ENCODE measurements at places on chromosomes 4 and X.
A peak's percentile ranks its signal among the peaks of the same experiment; 100 is the strongest.

DNA sequence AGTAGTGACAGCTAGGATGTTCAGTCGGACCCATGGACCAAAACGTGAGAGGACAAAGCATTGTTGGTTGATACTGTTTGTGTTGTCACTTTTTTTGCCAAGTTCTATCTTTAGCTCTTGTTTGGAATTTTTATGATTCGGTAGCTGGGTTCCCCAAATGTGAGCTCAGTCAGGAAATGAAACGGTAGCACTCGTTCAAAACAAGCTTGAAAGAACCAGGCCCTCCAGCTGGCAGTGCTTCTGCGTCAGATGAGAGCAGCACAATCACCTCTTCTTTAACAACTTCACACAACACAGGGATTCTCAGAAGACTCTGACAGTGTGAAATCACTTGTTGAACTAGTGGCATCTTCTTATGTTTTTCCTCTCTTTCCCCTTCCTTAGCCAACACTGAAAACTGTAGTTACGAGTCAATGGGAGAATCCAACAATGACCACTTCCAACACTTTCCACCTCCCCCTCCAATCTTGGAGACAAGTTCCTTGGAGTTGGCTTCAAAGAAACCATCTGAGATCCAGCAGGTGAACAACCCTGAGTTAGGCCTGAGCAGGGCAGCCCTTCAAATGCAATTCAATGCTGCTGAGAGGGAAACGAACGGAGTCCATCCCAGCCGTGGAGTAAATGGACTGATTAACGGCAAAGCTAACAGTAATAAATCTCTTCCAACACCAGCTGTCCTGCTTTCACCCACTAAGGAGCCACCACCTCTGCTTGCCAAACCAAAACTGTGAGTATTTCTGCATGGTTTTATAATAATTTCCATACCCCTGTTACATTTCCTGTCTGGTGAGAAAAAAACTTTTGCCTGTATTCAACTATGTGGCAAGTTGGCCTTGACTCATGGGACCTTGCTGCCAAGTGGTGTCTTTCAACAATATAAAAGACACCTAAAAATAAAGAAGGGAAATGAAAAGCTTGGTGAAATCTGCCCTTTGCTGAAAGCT lies 214.6 kb downstream of the PALLD start:
- DNase-seq = no peak

GRCh38 chr4:86367577-86367976 lies 7.7 kb upstream of the MAPK10 start:
- no peak for DNase-seq

GRCh38 chr4:7192252-7193029 lies at the start of gene SORCS2:
Gene SORCS2 (plus strand): TSS chr4:7192538.
- peak; percentile 63 for DNase-seq

GRCh38 chr4:141702472-141703182 lies 66.2 kb downstream of the IL15 start:
- no peak for DNase-seq

DNA sequence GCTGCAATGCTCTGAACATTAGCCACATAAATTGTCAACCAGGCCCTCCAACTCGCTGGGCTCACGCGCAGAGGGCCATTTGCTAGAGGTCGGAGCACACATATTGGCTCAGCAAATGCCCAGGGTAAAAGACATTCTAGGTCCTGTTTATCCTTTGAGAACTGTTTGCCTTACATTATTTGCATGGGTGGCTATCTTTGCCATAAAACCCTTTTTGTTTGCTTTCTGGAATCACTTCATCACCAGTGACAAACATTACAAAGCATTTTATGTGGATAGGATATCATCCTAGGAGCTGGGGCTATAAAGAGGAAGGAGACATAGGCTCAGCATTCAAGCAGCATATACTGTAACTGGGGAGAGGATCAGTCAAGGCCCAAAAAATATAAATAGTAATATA lies 149.2 kb upstream of the RAI2 start:
- no peak for DNase-seq

DNA sequence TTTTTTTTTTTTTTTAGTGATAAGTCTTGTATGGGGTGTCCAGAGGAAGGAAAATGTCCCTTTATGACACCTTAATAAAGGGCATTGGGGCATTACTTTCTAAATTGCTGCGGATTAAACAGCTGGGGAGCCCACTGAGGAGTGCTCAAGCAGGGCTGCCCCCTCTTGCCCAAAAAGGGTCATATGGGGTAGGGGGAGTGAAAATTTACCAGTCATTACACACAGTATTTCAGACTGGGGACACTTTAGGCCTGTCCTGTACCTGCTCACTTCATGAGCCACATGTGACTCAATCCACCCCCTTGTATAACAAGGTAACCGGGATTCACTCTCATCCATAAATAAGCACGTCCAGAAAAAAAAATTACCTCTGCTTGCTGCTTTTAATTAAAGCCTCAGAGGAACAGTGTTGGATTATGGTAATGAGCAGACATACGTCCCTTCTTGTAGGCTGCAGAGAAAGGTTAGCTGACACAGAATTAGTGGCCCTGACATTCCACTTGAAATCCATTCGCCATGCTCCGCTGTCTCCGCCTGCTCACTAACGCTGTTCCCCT lies 1.8 kb downstream of the PRDM8 start:
- no peak for DNase-seq

DNA sequence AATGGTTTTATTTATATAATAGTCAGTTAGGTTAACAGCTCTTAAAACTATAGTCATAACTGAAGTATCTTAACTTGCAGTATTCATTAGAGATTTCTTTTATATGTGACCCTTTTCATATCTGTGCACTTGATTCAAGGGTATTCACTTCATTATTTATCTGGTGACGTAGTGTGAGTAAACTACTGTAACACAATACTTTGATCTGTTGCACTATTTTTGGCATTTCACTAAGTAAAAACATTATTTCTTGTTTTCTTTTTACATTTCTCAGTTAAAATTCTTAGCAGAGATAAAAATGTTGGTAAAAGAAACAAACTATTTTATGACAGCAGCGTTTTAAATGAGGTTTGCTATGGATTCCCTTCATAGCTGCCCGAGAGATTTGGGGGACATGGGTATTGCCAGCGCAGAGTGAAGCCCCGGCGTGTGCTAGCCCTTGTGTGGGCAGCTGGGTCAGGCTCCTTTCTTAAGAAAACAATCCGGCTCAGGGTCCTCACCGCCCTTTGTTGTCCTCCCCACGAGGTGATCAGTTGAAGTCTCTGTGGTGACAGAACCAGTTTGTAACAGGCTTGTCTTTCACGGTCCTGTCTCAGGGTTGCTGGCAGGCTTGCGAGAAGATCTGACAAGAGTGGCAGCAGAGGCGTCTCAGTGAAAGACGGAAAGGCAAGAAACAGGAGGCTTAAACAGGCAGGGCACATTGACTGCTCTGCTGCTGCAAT lies 293.4 kb downstream of the BMPR1B start:
- no peak for DNase-seq

DNA sequence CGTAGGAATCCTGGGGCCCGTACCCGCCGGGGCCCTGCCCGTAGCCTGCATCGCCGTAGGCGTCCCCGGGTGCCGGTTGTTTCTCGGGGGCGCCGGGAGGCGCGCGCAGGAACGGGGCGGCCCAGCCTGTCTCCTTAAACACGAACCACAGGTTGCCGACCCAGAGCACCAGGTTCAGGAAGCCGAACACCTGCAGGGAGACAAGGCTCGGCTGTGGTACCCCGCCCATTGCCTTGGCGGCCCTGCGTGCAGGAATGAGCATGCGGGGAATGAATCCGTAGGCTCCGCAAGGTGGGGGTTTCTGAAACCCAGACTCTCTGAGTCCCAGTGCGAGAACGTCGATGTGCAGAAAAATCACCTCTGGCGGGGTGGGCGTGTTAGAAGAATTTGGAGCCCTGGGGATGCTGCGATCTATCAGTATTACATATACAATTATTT lies 5.4 kb upstream of the PRICKLE3 start:
- DNase-seq = no peak

DNA sequence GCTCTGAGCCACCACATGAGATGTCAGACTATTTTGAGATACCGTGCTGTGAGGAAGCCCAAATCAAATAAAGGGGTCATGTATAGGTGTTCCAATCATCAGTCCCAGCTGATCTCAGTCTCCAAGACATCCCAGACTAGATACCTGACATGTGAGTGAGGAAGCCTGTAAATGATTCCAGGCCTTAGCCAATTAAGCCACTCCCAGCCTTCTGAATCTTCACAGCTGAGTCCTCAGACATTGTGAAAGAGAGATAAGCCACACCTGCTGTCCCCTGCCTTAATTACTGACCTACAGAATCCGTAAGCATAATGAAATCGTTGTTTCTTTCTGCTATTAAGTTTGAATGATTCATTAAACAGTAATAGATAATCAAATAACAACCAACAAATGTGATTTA lies 671.4 kb downstream of the ZNF674 start:
- no peak for DNase-seq

DNA sequence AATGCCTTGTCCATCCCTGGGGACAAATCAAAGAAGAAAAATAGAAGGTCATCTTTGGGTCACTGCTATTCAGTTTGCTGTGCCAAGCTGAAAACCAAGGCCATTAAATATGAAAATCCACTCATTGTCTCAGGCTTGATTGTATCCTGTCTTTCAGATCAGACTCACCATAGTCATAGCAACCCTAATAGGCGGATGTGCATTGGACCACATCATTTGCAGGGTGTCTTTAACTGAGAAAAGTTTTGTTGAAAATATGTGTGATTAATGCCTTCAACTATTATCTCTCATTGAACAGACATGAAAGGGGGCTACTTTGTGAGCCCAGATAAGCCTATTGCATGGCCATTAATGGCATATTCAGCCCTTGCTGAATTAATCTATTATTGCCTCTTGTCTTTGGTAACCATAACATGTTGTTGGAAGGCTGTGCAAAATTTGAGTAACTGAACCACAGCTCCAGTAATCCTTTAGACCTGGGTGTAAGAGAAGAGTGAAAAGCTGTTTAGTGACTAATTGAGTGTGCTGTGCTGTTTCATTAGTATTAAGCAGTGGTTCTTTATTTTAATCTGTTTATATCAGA lies 453.6 kb upstream of the EPHA5 start:
- no peak for DNase-seq

GRCh38 chrX:131477498-131477897 lies 66.4 kb upstream of the OR13H1 start:
- no peak for DNase-seq

- DNase-seq = no peak
These were observed 179.1 kb downstream of the SOWAHB start for GRCh38 chr4:76718831-76719230.

GRCh38 chr4:70632028-70632427 lies 3.5 kb downstream of the ENAM start:
- no peak for DNase-seq

- no peak for DNase-seq
These were observed 42.7 kb upstream of the ZCCHC12 start for GRCh38 chrX:118780911-118781310.

- no peak for DNase-seq
These were observed 117.1 kb downstream of the HNRNPD start for GRCh38 chr4:82256718-82257117.

GRCh38 chrX:53223068-53223693 lies 1.8 kb downstream of the KDM5C start:
- DNase-seq = no peak

GRCh38 chr4:37015391-37015790 lies 229.2 kb upstream of the NWD2 start:
- no peak for DNase-seq

DNA sequence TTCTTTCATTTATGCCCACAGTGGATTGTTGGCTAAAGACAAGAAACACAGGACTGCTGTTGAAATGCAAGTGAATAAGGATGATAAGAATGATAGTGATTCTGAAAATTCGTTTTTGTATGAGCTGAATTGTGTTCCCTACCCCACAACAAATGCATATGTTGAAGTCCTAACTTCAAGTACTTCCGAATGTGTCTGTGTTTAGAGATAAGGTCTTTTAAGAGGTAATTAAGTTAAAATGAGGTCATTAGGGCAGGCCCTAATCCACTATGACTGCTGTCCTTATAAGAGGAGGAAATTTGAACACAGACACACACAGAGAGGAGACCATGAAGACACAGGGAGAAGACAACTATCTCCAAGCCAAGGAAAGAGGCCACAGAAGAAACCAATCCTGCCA lies 126.6 kb upstream of the ACSL4 start:
- no peak for DNase-seq

- no peak for DNase-seq
These were observed 59.8 kb upstream of the GPM6B start for GRCh38 chrX:13876652-13877051.

GRCh38 chr4:5503336-5503936 lies 204.9 kb downstream of the EVC2 start:
- DNase-seq = no peak

DNA sequence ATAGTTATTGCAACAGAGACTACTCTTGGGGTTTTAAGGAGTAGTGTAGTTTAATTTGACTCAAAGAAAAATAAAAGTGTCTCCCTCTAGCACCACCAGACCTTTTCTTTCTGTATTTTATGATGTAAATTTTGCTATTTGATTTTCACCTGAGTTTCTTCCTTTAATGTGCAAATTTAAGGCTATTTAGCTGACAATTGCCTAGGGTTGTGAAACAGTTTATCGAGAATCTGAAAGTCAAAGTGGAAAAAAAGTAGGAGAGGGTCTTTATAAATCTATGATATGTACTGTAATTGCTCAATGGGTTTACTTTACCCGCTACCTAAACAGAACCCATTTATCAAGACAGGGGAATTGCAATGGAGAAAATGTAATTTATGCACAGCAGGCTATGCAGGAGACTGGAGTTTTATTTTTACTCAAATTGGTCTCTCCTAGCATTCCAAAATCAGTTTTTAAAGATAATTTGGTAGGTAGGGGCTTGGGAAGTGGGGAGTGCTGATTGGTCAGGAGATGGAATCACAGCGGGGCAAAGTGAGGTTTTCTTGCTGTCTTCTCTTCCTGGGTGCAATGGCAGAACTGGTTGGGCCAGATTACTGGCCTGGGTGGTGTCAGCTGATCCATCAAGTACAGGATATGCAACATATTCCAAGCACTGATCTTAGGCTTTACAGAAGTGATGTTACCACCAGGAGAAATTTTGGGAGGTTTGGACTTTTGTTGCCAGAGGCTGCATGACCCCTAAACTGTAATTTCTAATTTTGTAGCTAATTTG lies 228.6 kb upstream of the TACR3 start:
- no peak for DNase-seq

GRCh38 chrX:63350465-63350877 lies 661 bp downstream of the SPIN4 start:
- DNase-seq = peak; percentile 28

DNA sequence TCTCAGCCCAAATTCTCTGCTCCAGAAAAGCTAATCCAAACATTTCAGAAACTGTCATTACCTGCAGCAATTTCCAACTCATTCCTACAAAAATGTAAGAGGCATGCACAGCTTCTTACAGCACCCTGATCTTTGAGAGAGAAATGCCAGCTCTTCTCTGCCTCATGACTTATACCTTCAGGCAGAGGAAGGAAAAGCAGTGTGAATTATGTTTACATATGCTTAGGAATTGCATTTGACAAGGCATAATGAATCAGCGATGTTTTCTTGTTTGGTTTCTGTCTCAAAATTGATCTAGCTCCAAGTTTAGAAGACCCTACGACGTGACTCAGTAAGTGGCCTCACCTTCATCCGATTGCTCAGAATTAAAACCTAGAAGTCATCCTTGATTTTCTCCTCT lies 21.8 kb upstream of the AGA start:
- DNase-seq = no peak
